ENCODE measurements at places on chromosomes 4 and X.

DNA sequence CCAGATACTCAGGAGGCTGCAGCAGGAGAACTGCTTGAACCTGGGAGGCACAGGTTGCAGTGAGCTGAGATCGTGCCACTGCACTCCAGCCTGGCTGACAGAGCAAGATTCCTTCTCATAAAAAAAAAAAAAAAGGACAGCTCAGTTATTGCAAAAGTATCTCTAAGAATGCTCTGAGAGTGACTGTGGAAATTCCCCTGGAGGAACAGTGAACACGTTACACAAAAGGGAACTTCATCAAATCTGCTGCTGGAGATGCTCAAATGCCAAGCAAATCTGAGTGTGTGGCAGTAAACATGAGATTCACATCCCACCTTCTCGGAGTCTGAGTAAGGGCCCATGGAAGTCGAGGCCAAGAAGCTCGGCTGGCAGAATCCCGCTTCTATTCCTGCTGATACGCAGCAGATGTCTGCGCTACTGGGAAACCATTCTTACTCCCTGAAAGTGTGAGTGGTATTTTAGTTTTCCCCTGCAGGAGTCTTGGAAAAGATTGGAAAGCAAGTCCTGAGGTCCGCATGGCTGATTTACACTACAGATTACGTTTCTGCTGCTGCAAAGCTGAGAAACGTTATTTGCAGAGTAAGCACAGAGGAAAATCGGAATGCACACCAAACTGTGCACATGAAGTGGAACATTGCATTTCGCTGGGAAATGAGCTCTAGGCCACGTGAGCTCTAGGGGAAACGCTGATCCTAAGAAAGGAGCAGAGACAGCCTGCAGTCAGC, 162.9 kb downstream of the NSUN7 start:
- no peak for DNase-seq

DNA sequence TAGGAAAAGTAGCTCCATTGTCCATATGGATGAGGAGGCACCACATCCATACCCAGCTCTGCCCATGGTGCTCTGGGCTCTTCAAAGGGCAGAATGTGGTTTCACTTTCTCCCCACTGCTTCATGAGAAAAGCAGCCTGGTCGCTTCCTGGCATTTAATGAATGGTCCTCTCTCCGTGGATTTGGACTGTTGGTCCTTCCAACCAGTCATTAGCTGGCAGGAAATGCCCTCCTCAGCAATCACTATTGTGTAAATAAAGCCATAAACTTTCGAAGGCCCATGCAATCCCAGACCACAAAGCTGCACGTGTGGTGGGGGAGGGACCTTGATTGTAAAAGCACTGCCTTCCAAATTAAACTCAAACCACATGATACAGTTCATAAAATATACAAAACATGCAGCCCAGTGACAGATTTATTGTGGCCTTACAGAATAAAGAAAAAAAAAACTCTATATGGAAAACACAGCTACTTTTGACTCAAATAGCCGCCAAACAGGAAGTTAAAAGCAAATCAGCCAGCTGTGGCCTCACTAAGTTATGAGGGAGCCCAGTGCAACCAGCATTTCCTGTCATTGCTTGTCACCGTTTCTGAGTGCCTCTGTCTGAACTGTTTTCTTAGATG, 8.1 kb downstream of the MBNL3 start:
- DNase-seq, result no peak

- no peak for DNase-seq
Observed at GRCh38 chr4:183276106-183276505, 44.0 kb downstream of the CLDN22 start.

DNA sequence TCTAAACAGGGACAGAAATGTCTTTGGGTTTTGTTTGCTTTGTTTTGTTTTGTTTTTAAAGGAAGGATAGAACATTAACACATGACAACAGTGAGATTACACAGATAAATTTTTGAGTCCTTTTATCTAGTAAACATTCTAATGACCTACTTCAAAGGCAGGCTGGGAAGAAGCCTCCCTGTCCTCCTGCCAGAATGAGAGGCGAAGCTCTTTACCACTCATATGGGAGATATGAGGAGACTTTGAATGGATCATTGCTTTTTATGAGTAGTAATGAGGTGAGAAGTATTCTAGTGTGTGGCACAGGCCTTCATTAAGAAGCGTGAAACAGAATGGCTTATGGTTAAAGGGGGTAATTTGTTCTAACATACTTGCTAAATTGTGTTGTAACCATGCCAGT, 172.0 kb downstream of the FBXO8 start:
- DNase-seq, result no peak

GRCh38 chrX:153685751-153686696, 1.7 kb upstream of the SLC6A8 start:
- no peak for DNase-seq

GRCh38 chr4:48639807-48640206, 140.3 kb downstream of the FRYL start:
- no peak for DNase-seq

- no peak for DNase-seq
Observed at GRCh38 chr4:100369871-100370270, 148.0 kb downstream of the EMCN start.

GRCh38 chrX:65601126-65601525, 66.3 kb upstream of the MSN start:
- no peak for DNase-seq

DNA sequence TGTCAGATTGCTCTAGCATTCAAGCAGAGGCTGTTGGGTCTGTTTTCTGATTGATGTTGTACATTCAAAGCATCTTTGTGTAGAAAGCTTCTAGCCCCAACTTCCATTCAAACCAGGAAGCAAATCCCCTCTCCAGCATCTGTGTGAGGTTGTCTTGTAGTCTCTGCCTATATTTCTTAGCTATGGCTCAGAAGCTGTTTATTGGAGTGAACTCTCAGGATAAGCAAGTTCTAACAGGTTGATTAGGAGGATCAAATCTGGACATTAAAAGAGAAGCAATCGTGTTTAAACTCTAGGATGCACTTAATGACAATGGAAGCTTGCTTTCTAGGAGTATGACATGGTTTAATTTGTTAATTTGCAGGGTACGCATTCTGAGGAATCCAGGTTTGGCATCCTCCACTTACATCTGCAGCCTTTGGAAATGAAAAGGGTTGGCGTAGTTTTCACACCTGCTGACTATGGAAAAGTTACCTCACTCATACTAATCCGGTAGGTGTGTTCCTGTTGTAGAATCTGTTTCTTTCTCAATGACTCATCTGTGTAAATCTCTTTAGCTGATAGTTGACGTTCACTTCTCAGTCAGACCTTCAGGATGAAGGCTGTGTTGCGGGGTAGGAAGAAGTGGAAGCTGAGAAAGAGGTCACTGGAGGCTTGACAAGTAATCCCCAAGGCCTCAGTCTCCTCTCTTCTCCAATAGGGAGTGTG, 88.0 kb upstream of the TLR2 start:
- no peak for DNase-seq

DNA sequence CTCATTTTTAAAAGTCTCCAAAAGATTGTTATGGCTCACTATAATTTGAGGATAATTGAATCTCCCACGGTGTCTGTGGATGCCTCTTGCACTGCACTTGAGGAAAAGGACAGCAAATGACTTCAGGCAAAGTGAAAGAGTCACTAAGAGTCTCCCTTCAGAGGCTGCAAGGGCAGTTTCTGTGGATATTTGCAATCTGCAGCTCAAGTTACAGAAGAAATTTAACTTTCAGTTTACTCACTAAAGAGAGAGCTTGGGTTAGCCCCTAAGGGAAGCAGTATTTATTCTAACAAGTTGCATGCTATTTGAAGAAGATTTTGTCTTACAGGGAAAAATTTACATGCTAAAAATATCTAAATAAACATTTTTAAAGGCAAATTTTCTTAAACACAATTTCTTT, 912.0 kb upstream of the TENM3 start:
- DNase-seq, result no peak

DNA sequence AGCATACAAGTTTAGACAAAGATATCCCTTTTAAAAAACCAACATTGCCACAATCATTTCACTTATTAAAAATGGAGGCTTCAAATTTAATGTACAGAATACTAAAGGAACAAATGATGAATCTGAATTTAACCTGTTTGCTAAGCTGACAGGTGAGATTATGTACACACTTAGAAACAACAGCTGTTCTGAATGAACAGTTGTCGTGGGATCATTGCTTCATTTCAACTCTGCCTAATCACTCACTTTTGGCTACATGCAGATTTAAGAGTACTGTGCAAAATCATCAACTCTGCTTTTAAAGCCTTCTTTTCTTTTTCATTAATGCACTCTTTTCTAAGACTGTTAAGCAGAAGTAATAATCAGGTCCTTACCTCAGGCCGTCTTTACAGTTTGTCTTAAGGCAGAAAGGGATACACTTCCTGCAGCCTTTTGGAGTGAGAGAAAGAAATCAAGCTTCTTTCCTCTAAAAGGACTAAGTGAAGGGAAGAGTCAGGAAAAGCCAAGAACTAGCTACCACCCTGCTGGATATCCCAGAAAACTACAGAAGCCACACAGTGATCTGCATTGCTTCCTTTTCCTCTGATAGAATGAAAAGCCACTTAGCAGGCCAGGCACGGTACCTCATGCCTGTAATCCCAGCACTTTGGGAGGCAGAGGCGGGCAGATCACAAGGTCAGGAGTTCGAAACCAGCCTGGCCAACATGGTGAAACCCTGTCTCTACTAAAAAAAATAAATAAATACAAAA, 54.7 kb upstream of the NPNT start:
- no peak for DNase-seq

- no peak for DNase-seq
Observed at GRCh38 chr4:7781366-7781765, 158.3 kb downstream of the AFAP1 start.

GRCh38 chr4:83335701-83336100, 1.1 kb upstream of the HPSE start:
- DNase-seq, result no peak

DNA sequence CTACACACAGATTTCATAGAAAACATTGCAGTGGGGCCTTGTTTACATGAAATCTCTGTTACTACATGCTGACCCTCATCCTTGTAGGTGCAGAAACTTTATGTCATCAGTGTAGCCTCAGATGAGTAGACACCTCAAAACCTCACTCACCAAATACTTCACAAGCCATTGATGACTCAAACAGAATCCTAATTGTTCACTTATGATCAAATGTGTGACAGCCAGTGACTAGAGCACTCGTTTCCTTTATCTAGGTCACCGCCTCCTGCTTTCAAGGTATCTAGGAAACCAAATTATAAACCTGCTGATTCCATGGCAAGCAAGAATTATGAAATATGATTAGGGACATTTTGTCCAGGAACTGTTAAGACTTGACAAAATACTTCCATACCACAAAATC, 255.8 kb upstream of the GPRIN3 start:
- no peak for DNase-seq

DNA sequence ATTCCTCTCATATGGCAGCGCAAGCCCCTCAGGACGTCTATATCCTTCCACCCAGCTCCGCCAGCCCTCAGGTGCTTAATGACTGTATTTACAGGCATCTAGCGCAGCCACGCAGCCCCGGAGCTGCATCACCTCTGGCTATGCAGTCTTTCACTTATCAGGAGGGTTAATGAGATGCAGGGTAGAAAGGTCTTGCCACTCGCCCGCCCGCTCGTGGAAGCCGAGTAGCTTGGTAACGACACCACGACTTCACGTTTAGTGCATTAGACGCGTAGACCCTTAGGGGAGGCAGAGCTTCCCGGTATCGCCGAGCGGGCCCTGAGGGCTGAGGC, 1.5 kb upstream of the SLC16A2 start:
- no peak for DNase-seq

GRCh38 chr4:61543976-61544375, 343.9 kb downstream of the ADGRL3 start:
- no peak for DNase-seq

- no peak for DNase-seq
Observed at GRCh38 chr4:143431526-143432257, 81.8 kb upstream of the SMARCA5 start.

All from stimulated activated CD4-positive, alpha-beta T cell treated with anti-CD3 and anti-CD28 coated beads, TNF-alpha, amount 100 ng/mL, for 1 hour (primary cell).